ENCODE measurements at places on chromosomes 5 and 9.

DNA sequence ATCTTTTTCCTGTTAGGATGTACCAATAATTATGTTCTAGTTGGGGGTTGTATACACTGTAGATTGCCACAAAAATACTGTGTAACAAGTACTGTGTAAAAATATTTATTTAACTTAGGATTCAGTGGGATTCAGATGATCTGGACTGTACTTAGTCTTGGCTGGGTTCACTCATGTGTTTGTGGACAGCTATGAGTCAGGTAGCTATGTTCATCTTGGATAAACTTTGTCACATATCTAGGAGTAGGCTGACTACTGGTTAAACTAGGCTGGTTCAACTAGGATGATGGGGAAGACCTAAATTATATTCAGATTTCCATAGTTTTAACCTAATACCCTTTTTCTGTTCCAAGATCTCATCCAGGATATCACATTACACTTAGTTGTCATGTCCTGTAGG, 32.1 kb upstream of the TNFSF15 start:
- no peak for DNase-seq

DNA sequence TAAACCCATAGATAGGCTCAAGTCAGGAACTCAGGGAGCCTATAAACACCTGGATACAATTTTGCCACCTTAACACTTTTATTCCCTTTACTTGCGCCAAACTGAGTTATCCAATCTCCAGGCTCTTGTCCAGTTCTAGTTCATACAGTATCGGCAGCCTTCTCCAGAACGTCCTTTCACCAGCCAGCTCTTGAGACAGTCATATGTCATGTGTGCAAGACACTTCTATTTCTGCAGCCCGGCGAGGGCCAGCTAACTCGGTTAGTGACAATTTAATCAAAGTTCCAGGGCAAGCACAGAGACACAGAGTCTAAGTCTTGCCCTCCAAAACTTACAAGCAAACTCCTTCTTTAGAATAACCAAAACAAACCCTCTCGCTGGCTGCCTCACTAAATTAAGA, 12.9 kb downstream of the ABCA1 start:
- no peak for DNase-seq

GRCh38 chr5:50749873-50750272, 83.4 kb downstream of the PARP8 start:
- DNase-seq, result no peak

DNA sequence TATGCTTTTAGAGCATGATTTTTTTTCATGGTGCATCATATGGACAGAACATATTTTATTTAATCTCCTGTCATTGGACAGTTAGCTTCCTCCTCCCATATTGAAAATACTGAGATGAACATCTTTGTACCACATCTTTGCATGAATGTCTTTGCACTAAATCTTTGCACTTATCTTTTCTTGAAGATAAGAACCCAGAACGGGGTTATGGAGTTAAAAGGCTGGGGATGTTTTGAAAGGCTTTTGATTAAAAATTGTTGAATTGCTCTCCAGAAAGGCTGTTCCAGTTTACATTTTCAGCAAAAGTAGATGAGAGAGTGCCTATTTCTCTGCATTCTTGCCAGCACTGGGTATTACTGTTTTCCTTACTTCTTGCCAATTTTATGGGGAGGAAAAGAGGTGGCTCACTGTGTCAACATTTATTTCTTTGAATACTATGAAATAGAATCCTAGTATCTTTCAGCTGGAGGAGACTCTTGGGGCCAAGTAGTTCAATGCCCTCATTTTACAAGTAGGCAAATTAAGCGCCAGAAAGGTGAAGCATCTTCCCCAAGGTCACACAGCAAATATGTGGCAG, 7.2 kb downstream of the NCS1 start:
- DNase-seq, result no peak

- DNase-seq, result no peak
These were observed 28.5 kb downstream of the MAN2A1 start for GRCh38 chr5:109718216-109718615.

GRCh38 chr5:763397-763796, 21.1 kb downstream of the ZDHHC11B start:
- DNase-seq, result no peak

DNA sequence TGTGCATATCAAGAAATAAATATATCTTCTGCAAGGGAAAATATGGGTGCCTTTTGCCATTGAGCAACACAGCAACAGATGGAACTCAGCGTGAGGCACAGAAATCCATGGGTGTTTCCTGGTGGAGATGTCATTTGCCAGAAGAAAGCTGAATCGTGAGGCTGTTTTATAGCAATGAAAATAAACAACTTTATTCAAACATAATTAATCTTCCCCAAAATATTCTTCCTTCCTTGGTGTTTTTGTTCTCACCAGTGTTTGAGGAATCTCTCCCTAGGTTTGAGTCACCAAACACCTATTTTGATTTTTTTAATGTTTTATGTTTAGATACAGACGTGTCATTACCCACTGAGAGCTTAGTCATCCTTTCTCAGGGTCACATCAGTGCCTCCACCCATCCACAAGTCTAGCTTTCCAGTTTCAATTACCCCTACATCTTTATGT, 65.8 kb upstream of the PAPPA start:
- DNase-seq, result no peak
